ENCODE measurements at places on chromosomes 11 and 22.

DNA sequence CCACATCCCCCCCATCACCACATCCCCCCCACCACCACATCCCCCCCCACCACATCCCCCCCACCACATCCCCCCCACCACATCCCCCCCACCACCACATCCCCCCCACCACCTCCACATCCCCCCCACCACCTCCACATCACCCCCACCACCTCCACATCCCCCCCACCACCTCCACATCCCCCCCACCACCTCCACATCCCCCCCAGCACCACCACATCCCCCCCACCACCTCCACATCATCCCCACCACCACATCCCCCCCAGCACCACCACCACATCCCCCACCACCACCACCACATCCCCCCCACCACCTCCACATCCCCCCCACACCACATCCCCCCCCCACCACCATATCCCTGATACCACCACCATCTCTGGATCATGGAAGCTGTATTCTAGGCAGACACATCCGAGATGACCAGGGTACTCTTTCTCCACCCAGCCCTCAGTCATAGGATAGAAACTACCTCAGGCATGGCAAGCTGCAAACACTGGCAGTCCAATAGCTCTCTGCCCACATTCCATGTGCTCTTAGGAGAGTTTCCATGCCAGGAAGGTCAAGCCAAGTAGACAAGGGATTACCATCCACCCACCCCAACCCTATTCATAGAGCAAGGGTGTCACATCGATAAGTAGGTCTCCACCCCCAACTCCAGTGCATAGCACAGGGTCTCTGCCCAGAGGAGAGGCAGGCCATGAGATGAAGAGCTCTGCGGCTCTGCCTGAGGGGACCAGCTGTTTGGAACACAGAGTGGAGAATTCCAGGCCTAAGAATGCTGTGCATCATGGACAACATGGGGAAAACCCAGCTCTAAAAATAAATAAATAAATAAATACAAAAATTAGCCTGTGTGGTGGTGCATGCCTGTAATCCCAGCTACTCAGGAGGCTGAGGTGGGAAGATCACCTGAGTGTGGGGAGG, 33.0 kb upstream of the TEAD1 start:
- DNase-seq, result no peak

- DNase-seq, result no peak
These were observed 53.2 kb downstream of the GRIK4 start for GRCh38 chr11:120564573-120565311.

DNA sequence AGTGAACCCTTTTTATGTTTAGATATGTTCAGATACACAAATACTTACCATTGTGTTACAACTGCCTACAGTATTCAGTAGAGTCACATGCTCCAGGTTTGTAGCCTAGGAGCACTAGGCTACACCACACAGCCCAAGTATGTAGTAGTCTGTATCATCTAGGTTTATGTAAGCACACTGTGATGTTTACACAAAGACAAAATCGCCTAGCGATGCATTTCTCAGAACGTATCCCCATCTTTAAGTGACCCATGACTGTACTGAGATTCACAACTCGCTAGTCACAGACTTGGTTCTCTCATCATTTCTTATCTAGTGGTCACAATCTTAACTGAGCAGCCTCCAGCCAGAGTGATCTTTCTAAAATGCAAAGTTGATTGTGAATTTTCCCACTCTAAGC, 119.2 kb downstream of the RASSF10 start:
- DNase-seq, result peak; percentile 43

DNA sequence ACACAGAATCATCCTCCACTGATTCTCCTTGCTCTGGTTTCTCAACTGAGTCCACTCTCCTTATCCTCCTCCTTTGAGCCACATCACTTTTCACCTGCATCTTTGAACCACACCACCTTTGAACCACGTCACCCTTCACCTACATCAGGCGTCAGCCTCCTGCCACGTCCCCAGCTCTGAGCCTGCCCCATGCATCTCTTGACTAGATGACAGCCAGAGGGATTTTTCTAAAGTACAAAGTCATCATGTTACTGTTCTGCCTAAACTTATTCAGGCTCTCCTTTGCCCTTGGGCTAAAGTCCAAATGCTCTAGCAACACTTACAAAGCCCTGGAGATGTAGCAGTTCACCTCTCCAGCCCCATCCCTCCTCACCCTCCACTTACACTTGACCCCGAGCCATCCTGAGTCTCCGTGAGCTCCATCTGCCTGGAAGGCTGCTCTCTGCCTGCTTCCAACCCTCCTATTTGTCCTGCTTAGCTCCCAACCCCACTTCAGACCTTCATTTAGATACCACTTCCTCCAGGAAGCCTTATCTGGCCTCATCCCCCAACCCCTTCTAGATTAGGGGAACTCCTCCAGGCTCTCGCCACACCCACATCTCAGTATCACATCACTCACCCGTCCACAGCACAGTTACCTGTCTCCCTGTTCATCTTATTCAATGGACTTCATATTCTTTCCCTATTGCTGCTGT, 3.7 kb upstream of the MS4A10 start:
- no peak for DNase-seq

- DNase-seq, result peak; percentile 57
These were observed 476.9 kb downstream of the MIAT start for GRCh38 chr22:27134315-27134701.

DNA sequence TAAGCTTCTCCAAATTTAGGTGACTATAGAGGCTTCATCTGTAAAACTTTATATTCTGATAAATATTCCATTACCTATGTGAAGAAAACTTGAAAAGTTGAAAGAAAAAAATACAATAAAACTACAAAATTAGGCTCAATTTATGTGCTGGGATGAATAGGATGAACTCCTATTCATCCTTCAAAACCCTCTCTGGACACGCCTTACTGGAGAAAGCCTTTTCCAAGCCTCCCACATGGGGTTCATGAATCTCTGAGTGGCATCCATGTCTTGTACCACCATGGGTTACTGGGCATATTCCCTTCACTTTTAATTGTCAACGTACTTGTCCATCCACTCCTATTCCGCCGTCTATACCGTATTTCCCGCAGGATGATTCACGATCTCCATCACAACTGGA, 55.7 kb downstream of the MN1 start:
- no peak for DNase-seq

DNA sequence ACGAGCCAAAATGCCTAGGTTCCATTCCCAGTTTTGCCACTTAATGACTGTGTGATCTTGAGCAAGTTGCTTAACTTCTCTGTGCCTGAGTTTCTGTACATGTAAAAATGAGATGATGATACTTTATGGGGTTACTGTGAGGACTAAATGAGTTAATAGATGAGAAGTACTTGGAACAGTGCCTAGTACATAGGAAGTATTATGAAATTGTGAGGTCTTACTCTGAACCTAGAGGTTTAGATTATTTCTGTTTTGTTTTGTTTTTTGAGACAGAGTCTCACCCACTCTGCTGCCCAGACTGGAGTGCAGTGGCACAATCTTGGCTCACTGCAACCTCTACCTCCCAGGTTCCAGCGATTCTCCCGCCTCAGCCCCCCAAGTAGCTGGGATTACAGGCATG, 227.0 kb upstream of the POU2AF2 start:
- DNase-seq, result no peak

DNA sequence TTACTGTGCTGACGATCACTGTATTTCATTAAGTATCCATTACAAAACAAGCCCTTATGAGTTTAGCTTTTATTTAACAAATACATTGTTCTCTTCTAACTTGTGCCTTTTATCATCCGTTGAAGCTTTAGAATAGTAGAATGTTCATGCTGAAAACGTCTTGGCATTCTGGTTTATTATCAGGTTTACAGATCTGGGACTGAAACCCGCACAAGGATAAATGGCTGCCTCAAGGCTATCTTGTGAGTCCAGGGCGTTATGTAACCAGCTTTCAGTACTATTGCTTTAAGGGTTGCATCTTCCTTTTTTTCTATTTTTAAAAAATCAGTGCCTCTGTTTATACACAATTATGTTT, 66.6 kb upstream of the PRODH start:
- no peak for DNase-seq

DNA sequence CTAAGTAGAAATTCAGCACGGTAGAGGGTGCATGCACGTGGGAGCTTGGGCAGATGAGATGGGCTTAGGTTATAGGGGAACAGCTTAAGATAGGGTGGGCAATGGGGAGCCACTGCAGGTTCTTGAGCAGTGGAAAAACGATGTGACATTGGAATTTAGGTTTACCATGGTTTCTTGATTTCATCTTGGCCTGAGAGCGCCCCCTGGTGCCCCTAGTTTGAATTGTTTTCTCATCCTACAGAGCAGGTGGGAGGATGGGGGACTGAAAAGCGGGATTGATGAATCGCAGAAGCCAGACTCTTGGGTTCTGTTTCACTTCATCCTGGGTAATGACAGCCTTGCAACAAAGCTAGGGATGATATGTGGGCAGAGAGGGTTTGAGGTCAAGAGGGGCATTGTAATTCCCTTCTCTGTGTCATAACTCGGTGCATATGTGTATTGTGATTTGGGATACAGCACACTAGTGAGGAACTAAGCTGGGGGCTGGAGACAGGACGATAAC, 6.7 kb upstream of the MCAM start:
- DNase-seq, result peak; percentile 35

DNA sequence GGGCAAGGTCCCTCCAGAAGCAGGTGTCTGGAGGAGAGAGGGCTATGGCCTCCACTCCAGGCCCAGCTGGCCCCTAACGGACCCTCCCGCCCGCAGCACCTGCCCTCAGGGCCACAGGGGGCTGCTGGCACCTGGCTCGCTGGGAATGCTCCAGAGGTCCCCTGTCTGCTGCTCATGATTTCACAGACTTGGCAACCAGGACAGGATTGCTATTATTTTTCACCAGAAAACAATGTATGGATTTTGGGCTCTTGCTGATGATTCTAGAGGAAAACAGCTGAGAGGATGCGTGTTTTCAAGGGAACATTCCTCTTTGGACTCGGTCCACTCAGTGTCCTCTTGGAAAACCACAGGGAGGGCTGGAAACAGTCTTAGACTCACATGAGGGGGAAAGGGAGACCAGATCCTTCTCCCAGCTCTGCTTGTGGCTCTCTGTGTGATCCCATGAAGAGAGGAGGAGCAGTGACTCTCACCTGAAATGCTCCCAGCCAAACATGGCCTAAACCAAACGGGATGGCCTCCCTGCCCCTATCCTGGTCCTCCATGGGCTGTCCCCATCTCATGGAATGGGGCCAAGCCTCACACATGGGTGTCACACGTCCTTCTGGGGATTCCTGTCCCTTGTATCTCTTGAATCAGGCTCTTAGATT, 15.8 kb downstream of the MYEOV start:
- DNase-seq, result no peak

DNA sequence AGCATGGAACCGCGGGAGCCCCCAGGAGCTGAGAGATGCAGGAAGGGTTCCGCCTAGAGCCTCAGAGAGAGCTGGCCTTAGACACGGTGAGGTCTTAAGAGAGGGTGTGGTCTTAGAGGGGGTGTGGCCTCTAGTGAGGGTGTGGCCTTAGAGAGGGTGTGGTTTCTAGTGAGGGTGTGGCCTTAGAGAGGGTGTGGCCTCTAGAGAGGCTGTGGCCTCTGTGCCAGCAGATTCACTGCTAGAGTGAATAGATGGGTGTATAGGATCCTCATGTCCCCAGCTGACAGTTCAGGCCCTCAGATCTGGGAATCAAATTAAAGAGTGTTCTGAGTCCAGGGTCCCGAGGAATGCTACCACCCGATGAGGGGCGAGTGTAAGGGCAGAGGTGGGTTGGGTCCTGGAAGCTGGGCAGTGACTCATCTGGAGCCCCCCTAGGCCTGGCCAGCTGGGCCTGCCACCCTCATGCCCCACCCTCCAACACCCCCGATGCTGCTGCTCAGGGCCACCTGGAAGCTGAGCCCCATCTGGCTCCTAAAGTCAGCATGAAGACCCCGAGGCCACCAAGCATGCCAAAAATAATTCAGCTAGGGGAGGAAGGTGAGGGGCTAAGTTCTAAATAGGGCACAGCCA, 49.5 kb downstream of the IGF2 start:
- DNase-seq, result peak; percentile 71

DNA sequence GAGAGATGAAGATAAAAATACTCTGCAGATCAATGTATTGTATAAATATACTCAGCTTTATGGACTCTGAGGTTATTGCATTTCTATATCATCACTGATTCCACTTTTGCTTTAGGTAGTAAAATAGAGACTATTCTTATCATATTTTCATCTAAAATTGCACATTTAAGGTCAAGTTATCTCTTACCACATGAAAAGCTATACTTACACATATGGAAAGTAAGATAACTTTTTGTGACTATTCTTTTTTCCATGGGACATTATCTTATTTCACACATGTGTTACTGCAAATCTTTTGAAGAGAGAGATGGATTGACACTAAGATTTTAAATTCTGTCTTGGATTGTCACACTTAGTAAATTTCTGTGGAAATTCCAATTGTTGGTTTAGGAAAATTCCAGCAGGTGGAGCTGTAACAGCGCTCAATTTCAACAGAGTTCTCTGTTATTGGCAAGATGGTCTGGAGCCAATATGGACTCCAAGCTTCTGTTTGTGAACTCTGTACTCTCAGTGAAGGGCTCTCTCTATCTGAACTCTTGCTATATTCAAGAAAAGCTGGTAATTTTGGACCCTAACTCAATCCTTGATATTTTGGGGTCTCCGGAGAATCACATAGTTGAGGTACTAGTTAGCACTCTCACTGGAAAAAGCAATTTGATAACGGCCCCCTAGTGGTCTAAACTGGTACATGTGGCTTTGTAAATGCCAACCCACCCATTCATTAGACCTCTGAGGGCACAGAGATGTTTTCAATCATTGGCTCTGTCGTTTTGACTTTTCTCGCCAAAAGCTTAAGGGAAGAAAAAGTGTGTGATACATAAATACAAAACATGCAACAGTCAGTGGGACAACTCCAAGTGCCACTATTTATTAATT, 429.7 kb downstream of the ETS1 start:
- peak; percentile 58 for DNase-seq

GRCh38 chr11:44601471-44602370, 36.3 kb downstream of the CD82 start:
- no peak for DNase-seq

- DNase-seq, result no peak
These were observed 11.0 kb downstream of the OSBPL5 start for GRCh38 chr11:3154001-3154599.

DNA sequence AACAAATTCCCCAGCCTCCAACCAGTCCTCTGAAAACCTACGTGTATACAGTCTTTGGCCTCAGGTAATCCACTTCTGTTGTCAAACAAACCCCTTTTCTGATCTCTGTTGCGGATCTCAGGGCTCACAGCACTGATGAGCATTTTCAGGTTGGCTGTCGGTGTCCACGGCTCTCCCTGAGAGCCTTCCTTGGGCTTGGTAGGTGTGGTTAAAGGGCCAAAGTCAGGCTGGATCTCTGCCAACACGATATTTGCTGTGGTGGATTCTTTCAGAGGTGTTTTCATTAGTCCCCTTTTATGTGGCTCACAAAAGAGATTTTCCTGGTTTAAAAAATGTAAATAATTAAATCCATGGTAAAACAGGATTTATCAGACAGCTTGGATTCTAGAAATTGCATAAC, 2.9 kb downstream of the E2F8 start:
- no peak for DNase-seq

All from Caki2 (cell line).